ENCODE measurements at places on chromosomes 5 and 9. TPM values are rescaled to one million over a fixed set of nuclear protein-coding genes. Genes with fewer than 3 reads are reported as not detected.

The APBA1 gene
- 0.08 TPM for total RNA-seq

The SHISAL2B gene
- total RNA-seq = not detected

The TDRD7 gene
- total RNA-seq = 3.4 TPM

The SOHLH1 gene
- total RNA-seq = not detected

The INSL4 gene
- total RNA-seq = not detected

The SLC6A7 gene
- total RNA-seq = not detected

The CMYA5 gene
- 0.19 TPM for total RNA-seq

The ZNF189 gene
- total RNA-seq = 8.3 TPM

The OMD gene
- not detected for total RNA-seq

Data from activated CD8-positive, alpha-beta memory T cell treated with anti-CD3 and anti-CD28 coated beads for 36 hours (primary cell).